NCI-H774 (cell line): ENCODE measurements at places on chromosomes 3 and 15.

DNA sequence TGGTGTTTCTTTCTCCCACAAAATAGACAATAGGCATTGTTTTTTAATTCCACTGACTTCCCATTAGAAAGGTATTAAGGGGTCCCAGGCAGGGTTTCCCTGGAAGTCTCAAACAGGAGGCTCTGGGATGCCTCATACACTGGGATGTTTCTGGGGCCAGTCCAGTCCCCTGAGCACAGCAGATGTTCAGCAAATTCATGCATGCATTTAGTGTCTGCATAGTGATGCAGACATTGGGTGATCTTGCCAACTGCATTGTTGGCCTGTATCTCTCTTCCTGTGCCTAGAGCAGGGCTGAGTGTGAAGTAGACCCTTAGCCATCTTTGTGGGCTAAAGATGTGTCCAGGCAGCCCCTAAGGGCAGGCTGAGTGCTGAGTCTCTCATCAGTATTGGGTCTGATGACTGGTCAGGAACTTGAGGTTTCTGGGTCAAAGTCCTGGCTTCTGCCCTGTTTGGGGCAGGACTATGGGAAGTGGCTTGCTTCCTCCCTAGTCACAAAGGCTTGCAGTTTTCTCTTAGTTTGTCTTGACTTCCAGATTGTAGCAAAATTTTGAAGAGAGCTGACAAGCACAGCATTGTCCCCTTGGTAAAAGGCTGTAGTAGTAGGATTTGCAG lies 56.5 kb downstream of the BSN start:
- DNase-seq = no peak

DNA sequence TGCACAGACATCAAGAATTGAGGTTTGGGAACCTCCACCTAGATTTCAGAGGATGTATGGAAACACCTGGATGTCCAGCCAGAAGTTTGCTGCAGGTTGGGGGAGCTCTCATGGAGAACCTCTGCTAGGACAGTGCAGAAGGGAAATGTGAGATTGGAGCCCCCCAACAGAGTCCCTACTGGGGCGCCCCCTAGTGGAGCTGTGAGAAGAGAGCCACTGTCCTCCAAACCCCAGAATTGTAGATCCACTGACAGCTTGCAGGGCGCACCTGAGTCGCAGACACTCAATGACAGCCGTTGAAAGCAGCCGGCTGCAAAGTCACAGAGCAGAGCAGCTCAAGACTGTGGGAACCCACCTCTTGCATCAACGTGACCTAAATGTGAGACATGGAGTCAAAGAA lies 34.6 kb upstream of the EPHA6 start:
- no peak for DNase-seq

DNA sequence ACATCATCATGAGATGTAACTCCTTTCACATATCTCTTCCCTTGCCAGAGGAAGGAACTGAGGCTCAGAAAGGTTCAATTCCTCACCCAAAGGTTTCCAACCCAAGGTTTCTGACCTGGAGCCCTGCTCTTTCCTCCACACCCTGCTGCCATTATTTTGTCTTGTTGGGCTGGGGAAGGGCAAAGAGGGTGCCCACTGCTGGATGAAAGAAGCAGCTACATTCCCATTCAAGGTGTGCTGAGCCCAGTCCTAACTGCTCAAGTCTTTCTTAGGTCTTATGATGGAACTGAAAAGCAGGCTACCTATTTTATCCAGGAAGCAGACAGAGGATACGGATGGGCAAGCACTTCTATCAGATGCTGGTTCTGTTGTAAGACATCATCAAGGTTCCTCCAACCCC lies 258.0 kb upstream of the CTDSPL start:
- no peak for DNase-seq

DNA sequence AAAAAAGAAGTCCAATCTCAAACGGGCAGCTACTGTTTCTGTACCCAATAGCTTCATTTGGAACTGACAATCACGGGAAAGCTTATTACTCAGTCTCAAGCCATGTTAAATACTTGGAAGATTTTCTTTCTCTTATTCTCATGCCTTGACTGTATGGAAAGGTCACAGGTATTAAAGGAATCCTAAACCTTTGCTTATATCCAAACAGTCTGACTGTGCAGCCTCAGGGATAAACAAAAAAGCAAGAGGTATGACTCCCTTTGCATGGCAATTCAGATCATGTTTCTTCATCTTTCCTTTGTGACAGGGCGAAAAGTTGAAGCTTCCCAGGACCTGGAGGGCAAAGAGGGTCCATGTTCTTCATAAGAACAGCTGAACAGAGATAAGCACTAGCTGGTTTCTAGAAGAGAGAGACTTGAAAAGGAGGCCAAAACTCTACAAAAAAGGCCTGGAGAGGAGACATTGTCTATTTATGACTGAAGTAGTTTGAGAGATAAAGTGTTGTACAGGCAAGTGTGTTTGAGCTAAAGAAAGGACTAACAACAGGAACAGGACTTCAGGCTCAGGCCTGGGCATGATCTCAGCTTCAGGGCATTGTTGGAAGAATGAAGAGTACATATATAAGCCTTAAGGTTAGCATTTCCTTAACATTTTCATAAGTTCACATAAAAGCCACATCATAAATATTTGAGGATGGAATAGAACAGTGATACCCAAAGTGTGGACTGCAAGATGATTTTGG lies 231.0 kb upstream of the THRB start:
- DNase-seq = no peak

GRCh38 chr3:22371607-22372291 lies 620.7 kb upstream of the ZNF385D start:
- DNase-seq = no peak

DNA sequence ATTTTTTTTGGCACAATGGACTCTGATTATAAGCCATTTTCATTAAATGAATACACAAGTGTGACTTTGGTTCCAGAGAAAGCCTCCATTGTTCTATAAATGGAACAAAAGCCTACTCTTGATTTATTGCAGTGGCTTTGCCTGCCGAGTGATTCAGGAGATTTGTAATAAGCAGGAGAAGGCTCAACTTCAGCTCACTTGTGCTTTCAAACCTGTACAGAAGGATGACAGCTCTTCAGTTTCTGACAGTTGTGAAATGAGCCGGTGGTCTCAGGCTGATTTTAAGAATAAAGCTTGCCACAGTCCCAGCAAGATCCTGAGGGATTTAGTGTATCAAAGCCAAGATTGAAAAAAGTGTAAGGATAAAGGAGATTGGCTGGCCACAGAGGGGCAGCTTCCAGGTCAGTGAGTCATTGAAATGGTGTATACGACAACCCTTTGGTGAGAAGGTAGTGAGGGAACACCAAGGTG lies 438.8 kb upstream of the TGFBR2 start:
- no peak for DNase-seq

GRCh38 chr15:40072216-40072990 lies 33.4 kb upstream of the SRP14 start:
- no peak for DNase-seq

DNA sequence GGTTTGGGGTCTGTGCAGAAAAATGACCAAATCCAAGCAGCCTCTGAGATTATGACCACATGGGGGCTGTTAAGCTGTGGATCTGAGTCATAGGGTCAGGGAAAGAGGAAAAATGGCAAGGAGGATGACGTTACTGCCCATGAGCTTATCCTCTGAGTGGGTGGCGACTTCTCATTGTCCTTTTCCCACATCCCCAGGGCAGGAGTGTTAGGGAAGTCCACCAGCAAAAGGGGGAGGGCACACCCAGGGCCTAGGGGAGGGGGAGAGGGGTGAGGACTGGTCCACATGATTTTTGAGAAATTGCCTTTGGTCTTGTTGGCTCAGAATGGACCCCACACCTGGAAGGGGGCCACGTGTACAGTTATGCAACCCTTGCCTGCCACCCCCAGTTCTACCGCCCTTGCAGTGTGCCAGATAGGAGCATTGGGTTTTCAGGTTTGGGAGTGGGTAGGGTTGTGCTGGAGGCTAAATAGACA lies 2.6 kb downstream of the CD276 start:
- DNase-seq = no peak

GRCh38 chr3:178966299-178967176 lies 105.1 kb downstream of the ZMAT3 start:
- DNase-seq = peak; percentile 77

DNA sequence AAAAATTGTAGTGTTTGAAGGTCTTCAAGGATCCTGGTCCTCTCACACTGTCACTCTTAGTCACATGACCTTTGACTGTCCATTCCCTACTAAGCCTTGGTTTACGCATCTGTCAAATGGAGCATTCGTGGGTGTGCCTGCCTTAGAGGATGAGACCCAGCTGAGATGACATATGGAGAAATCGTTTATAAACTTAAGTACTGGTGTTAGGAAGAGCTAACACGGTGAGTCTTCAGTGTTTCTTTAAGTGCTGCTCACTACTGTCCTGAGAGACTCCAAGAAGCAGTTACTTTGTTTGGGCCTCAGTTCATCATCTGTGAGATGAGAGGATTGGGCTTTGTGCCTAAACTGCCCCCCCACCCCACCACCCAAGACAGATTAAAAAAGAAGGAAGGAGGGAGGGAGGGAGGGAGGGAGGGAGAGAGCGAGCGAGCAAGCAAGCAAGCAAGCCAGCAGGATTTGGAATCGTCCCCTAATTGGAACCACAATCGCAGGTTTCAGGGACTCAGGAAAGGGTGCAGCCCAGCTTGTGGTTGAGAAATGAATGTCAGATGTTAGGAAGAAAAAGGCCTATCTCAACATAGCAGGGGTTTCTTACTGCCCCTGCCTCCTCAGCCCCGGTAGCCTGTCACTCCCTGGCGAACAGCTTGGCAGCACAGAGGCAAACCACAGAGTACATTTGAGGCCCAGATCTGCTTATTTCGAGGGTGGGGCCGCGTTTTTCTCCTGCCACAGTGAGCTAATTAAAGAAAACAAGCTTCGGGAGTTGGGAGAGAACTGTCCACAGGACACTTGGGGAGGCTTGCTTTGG lies 32.7 kb downstream of the SMAD3 start:
- no peak for DNase-seq

DNA sequence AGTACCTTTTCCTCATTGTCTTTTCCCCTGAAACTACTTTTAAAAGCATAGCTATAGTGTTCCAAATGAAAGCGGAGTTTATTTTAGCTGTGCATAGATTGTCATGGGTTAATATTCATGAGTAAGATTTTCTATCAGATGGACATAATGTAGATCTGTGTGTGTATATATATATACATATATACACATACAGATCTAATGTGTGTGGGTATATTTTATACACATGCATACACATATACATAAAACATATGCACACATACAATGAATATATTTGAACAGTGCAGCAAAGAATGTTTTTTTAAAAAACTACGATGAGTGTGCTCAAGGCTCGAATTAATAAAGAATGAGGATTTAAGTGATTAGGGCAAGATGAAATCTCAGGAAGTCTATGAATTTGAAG lies 328.3 kb upstream of the IL12A start:
- no peak for DNase-seq

DNA sequence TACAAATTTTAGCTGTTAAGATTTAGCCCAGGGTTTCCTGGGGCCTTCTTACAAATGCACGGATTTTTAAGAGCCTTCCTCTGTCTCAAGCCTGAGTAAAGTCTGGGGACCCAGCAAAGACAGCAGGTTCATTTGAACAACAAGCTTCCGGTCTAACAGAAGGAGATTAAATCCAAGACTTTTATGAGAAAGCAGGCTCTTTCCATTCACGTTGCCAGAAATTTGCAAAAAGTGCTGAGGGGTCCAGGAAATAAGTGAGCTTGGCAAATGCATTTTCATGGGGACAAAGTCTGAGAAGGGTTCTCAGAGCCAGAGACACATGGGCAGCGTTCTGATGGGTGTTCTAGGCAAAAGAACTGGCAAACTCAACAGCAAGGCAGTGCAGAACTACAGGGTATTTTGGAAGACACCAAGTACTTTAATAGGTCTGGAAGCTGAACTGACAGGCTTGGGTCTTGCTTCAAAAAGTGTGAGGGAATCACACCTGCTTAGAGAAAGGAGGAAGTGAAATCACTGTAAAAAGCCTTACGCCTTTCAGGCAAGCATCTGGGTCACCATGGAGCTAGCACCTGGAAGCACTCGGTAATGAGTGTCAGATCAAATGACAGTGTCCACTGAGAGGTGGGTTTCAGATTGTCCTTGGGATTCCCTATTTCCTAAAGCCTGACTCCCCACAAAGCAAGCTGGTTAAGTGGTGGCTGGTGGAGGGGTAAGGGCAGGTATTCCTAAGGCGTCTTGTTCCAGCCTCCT lies 115.8 kb upstream of the ARHGEF3 start:
- DNase-seq = no peak

GRCh38 chr3:145209561-145209960 lies 951.4 kb downstream of the PLOD2 start:
- DNase-seq = no peak

GRCh38 chr15:81338170-81339007 lies 14.4 kb upstream of the STARD5 start:
- no peak for DNase-seq

DNA sequence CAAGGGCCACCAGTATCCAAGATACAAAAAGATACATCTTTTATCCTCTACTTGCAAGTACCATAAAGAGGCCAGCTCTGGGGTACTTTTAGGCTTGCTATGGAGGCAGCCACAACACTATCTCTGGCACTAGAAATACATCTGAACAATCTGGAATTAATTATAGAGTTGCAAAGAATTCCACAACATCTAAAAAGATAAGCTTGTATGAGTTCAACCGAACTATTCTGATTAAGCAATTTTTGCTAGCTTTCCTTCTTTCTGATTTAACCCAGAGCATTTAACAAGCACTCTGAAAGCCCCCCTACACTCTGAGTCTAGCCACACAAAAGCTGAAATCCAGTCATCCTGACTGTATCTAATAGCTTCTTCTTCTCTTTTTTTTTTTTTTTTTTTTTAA lies 95.4 kb downstream of the FRMD5 start:
- DNase-seq = no peak

GRCh38 chr3:30493911-30494311 lies 112.5 kb upstream of the TGFBR2 start:
- no peak for DNase-seq

DNA sequence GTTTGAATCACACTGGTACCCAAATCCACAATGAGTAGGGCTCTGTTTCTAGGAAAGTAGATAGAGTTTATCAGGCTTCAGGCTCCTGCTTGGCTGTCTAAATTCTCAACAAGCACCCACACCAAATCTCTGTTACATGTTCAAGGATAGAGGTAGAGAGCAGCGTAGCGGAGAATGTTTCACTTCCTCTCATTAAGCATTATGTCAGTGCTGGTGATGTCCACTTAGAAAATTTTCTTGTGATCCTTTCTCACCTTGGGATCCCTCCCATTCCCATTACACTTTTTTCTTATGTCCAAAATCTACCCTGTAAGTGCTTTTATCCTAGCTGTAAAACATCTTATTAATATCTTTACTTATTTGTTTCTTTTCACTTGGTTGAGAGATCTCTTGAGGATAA lies 34.7 kb upstream of the GCSAM start:
- DNase-seq = no peak

- DNase-seq = no peak
Measured at GRCh38 chr3:37272741-37273140, 98.4 kb upstream of the LRRFIP2 start.
